ENCODE measurements at places on chromosomes 4 and X.

DNA sequence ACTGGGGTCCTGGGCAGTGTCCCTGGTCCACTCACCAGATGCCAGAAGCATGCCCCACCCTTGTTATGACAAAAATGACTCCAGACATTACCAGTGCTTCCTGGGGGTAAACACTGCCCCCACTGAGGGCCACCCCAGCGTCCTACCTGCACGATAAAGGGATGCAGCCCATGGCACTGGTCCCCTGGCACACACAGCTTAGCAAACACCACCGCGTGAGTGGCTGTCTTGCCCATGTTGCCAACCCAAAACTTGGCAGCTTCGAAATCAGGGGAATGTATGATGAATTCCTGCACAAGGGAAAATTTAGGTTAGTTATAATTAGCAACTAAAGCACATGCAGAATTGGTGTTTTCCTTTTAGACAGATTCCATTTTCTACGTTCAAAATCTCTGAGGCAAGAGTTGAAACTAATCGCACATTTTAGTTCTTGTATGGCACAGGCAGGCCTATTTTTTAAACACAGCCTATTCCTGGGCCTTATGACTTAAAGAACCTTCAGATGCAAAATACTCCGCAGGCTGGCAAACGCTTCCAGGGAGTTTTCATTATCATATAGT, 30.4 kb downstream of the ACOX3 start:
- no peak for DNase-seq

DNA sequence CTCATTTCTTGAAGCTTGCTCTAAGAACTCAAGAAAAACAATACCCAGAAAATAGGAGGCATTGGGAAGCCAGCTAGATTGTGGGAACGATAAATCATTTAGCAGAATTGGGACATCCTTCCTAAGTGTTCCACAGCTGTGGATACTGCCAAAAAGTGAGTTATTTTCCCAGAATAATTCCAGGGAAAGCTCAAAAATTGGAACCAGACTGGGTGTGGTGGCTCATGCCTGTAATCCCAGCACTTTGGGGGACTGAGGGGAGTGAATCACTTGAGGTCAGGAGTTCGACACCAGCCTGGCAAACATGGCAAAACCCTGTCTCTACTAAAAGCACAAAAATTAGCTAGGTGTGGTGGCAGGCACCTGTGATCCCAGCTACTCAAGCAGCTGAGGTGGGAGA, 68.2 kb upstream of the GK2 start:
- no peak for DNase-seq

- DNase-seq = no peak
Observed at GRCh38 chrX:131227608-131228007, 61.5 kb downstream of the IGSF1 start.

DNA sequence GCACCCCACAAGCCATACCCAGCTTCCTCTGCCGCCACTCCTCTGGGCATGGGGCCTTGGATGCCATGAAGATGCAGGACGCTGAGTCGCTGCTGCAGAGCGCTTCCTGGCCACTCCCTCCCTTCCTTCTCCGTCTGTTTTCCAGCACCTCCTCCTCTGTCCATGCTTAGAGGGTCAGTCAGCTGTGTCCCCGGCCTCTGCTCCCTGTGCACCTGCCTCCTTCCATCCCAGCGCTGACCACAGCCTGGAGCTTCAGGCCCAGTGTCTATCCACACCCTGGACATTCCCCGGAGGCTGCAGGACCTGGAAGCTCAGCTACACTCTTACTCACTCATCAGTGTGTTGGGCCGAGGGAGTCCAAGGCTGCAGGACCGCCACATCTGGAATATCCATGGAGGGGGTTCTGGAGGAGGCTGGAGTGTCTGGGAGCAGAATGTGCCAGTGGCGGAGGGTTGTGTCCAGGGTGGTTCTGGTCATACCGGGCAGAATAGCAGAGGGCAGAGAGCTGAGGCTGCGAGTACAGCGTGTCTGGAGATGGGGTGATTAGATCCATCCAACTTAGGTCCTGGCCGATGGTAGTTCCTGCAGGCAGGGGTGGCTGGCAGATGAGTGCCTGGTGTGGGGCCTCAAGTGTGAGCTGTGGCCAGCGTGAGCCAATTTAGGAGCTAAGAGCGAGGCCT, 58.6 kb upstream of the ADRA2C start:
- DNase-seq = no peak

- no peak for DNase-seq
Observed at GRCh38 chrX:7240929-7241328, 93.0 kb upstream of the PUDP start.

GRCh38 chr4:54695788-54696187, 38.0 kb downstream of the KIT start:
- DNase-seq = no peak

DNA sequence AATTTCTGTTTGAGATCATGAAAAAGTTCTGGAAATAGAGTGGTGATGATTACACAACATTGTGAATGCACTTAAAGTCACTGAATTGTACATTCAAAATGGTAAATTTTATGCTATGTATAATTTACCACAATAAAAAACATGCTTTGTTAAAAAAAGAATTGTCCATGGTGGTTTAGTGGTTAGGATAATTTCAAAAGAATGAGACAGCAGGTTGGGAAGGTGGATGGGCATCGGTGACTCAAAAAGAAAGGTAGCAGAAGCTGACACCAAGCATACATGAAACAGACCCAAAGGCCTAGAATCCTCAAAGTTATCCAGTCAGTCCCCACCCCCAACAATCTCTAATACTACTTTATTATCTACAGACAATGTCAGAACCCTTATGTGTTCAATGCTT, 91.1 kb downstream of the MSN start:
- DNase-seq = no peak

- no peak for DNase-seq
Observed at GRCh38 chr4:48854395-48854683, 23.5 kb downstream of the OCIAD1 start.

GRCh38 chr4:24979554-24979953, 51.2 kb downstream of the LGI2 start:
- no peak for DNase-seq

Measured in NCI-H345 (cell line).